NCI-H460 (cell line): ENCODE measurements at places on chromosomes 3 and 15. TPM values are rescaled to one million over a fixed set of nuclear protein-coding genes. Genes with fewer than 3 reads are reported as not detected.

GRCh38 chr15:85164841-85165466, 183.3 kb downstream of the PDE8A start:
- no peak for DNase-seq

- DNase-seq: peak; percentile 72
These were observed 32.5 kb upstream of the TMOD3 start for GRCh38 chr15:51796847-51797401.

DNA sequence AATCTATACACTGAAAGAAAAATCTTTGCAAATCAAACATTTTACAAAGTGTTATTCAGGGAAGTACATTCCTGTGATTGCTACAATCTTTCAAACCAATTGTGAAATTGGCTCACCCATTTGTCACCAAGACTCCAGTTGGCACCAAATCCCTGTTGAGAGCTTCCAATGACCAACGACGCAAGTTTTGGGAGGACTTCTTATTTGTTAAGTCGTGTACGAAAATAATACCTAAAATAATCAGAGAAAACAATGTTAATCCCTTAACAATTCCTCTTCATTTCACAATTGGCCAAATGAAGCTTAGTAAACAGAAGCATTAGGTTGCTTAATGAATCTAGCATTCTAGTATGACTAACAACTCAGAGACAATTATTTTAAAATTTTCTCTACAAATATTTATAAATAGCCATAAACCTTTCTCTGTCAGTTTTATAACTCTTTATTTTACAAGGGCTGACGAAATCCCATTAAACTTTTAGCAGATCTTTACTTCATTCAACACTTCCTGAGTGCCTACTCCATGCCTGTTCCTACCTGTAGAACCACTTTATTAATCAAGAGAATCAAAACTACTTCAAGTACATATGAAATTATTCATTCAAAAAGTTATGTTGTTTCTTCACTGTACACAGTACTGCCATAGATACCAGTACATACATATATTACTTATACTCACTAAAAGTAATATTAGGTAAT, 24.0 kb upstream of the HGD start:
- no peak for DNase-seq

SYNM gene
- 12.1 and 15.1 TPM in 2 replicates for total RNA-seq

GRCh38 chr3:37521429-37521828, 340.3 kb upstream of the CTDSPL start:
- no peak for DNase-seq

ERICH6 gene
- not detected in 2 replicates for total RNA-seq

GRCh38 chr3:156492801-156493261, 62.1 kb downstream of the SSR3 start:
- no peak for DNase-seq

DNA sequence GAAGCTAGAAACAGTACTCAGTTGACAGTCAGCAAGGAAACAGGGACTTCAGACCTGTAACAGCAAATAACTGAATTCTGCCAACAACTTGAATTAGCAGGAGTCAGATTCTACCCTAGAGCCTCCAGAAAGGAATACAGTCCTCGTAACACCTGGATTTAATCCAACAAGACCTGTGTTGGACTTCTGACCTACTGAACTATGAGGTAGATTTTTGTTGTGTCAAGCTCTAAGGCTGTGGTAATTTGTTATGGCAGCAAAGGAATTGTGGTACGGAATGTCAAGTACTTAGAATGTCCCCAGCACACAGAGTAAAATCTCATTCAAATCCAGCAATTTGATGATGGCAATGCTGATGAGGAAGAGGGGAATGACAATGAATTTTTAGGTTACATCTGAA, 234.1 kb downstream of the LRRN1 start:
- no peak for DNase-seq

- no peak for DNase-seq
These were observed 34.5 kb downstream of the GABPB1 start for GRCh38 chr15:50320504-50320903.

DNA sequence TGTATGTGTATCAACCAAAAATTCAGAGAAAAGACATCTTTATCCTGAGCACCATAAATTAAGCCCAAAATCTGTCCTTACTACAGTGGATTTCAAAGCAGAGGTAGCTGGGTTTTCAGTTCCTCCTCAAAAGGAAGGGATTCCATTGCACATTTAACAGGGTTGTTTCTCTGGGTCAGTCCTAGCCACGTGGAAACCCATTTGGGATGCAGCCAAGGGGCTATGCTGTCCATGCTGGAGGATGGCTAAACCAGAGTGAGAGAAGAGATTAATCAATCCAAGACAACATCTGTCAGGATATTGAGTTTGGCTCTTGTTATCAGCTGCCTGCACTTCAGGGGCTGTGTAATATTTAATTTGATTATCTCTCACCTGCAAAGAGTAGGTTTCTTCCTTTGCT, 28.1 kb downstream of the LSAMP start:
- no peak for DNase-seq
